ENCODE measurements at places on chromosomes 3 and 15.
A peak's percentile ranks its signal among the peaks of the same experiment; 100 is the strongest.

DNA sequence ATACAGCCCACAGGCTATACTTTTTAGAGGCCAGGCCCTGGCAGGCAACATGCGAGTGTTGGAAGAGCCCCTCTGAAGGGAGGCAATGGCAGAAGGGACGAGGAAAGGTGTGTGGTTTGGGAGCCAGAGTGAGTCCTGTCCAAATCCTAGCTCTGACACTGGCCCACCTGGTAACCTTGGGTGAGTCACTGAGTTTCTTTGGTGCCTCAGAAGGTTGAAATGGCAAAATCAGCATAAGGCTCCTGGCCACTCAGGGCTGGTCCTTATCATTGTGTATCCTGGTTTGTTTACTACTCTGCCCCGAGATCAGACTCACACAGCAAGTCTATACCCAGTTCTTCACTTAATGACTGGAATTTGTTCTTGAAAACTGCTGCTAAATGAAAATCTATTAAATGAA is 71.4 kb upstream of the TLE3 start:
- no peak for DNase-seq

- no peak for DNase-seq
These were observed 64.0 kb downstream of the ST6GAL1 start for GRCh38 chr3:186994000-186994955.

DNA sequence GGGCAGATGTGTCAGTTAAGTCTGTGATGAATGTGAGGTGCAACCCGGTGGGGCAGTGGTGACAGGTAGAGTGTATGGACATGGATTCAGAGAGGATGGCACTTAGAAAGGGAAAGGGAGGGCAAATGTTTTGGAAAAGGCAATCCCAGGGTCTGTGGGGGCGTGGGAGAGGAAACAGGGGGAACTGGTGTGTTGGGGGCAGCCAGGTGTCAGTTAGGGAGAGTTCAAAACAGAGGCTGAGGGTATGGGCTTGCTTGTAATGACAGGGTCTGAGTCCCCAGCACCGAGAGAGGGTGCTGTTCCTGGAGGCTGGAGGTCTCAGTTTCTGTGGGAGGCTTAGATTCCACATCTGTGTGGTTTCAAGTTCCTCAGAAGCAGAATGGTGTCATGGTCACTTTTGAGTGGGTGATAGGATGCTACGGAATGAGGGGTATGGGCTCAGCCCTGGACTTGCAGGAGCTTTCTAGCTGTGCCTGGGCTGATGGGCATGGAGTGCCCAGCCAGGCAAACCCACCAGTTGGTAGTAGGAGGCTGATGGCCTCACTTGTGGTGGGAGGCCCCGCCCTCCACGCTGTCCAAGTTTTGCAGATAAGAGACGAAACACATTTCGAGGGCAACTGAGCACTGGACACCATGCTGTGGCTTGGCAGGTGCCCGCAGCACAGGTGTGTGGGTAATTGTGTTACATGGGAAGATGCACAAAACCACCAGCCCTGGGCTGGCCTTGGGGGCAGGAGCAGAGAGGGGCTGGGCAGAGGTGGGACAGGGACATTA is 209.4 kb downstream of the RPLP1 start:
- no peak for DNase-seq

- DNase-seq = no peak
These were observed 126.3 kb downstream of the DMXL2 start for GRCh38 chr15:51496246-51496645.

DNA sequence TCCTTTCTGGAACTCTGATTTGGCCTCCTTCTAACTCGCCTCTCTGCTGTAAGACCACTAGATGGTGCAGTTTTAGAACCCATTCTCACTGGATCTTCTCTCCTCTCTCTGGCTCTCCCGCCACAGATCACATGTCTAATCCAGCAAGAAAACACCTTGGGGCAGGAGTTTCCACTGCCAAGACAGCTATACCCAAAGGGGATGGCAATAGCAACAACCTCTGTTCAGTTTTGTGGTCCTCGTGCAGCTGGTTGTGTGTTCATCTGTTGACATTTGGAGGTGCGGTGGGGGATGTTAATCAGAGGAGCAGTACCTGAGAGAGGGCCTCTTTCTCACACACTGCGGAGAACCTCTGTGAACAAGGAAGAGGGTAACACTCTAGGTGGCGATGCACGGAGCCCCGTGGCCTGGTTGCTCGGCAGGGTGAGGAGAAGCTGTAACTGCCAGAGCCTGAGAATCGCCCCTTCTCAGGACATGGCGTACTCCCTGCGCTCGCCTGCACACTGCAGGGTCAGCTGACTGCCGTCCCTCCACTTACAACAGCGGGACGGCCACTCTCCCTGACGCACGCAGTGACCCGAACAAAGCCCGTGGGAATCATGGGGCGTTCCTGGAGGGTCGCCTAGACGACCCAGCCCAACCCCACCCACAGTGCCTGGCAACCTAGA is at the start of gene TEX55:
TSS of gene TEX55 (plus strand) at position 666 of the 668 bp plus-strand sequence. CDS start 25 bp downstream, outside the sequence.
- DNase-seq = no peak

GRCh38 chr15:80641384-80641783 is 53.7 kb upstream of the ABHD17C start:
- no peak for DNase-seq

DNA sequence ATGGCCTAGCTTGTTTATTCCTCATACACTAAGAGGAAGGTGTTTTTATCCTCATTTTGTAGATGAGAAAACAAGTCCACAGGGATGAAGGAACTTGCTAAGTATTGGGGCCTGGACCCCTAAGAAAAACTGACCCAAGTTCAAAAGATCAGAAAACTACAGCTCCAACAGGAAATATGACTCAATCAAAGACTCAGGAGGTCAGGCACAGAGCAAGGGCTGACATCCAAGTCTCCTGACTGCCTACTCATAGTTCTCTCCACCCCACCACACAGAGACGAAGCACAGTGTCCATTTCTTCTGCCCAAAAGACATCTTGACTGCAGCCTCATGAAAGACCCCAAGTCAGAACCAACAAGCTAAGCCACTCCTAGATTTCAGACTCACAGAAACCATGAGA is 26.9 kb upstream of the TPM1 start:
- no peak for DNase-seq

GRCh38 chr3:69738859-69739203 is 433 bp upstream of the MITF start:
- DNase-seq = no peak

- DNase-seq = no peak
These were observed 936.8 kb downstream of the EPHA3 start for GRCh38 chr3:90044084-90044816.

- DNase-seq = no peak
These were observed 943.2 kb downstream of the MCTP2 start for GRCh38 chr15:95174301-95175259.

DNA sequence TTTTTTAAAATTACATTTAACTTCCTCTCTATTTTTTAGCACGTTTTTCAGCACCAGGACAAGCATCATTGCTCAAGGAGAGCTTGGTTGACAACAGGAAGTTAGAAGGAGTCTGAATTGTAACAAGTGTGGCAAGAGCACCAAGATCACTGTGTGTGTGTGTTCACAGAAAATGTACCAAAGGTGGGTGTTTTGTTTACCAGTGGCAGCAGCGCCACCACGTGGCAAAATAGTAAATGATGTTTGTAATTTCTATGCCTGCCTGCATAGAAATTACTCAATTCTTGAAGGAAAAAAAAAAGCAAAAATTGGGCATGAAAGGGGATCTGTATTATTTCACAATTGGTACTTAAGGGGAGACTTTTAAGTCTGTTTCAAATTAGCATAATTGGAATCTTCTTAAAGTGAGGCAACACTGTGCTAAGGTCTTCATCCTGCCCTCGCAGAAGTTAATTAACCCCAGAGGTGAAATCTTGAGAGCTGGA is 7.4 kb upstream of the U2SURP start:
- peak; percentile 44 for DNase-seq

GRCh38 chr3:51501833-51502561 is 2.2 kb upstream of the DCAF1 start:
- DNase-seq = peak; percentile 70

- no peak for DNase-seq
These were observed 12.0 kb downstream of the TBC1D5 start for GRCh38 chr3:17730318-17730967.

DNA sequence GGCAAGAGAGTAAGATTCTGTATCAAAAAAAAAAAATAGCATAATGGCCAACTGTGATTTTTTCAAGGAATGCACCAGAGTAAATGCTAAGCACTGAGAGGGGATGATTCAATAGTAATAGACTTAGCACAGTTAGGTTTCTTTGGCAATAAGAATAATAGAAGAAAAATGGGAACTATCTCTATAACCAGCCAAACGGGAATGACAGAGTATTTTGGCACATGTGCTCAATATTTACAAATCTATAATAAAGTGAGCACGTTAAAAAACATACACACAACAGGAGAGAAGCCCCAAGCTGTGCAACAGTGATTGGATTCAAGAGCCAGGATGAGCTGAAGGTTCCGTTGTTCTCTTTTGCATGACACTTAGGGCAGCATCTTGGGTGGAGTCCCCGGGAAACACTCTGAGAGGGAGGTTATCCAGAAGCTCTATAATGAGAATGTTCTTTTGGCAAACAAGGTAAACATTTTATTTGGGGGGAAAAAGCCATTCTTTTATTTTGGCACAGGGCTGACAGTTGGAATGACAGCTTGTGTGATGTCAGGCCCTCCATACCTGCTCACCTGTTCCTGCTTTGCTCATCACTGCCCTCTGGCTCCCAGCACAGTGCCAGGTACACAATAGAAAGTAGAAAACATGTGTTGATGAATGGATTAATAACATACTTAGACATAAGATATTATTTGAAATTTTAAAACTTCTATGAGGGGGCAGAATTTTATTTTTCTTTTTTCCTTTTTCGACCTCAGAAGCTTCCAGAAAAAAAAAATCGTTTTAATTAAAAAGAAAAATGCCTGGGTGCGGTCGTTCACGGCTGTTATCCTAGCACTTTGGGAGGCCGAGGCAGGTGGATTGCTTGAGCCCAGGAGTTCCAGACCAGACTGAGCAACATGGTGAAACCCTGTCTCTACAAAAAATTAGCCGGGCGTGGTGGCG is 44.0 kb upstream of the MUC4 start:
- no peak for DNase-seq

- DNase-seq = no peak
These were observed 35.4 kb downstream of the BCL2L10 start for GRCh38 chr15:52076889-52077781.

- no peak for DNase-seq
These were observed 19.2 kb downstream of the RARRES1 start for GRCh38 chr3:158713094-158713499.

- DNase-seq = no peak
These were observed 26.9 kb upstream of the TJP1 start for GRCh38 chr15:29849218-29849617.

- no peak for DNase-seq
These were observed 30.0 kb upstream of the SLC6A1 start for GRCh38 chr3:10962481-10963036.

DNA sequence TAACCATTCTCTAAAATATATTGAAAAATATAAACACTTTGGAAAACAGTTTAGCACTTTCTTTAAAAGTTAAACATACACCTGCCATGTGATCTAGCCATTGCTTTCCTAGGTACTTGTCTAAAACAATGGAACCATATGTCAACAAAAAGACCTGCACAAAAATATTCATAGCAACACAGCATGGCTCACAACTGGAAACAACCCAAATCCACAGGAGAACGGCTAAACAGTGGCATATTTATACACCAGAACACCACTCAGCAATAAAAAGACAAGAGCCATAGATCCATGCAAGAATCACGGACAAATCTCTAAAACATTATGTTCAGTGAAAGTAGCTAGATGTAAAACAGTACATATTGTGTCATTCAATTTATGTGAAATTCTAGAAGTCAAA is 221.3 kb upstream of the UBE2E2 start:
- no peak for DNase-seq

DNA sequence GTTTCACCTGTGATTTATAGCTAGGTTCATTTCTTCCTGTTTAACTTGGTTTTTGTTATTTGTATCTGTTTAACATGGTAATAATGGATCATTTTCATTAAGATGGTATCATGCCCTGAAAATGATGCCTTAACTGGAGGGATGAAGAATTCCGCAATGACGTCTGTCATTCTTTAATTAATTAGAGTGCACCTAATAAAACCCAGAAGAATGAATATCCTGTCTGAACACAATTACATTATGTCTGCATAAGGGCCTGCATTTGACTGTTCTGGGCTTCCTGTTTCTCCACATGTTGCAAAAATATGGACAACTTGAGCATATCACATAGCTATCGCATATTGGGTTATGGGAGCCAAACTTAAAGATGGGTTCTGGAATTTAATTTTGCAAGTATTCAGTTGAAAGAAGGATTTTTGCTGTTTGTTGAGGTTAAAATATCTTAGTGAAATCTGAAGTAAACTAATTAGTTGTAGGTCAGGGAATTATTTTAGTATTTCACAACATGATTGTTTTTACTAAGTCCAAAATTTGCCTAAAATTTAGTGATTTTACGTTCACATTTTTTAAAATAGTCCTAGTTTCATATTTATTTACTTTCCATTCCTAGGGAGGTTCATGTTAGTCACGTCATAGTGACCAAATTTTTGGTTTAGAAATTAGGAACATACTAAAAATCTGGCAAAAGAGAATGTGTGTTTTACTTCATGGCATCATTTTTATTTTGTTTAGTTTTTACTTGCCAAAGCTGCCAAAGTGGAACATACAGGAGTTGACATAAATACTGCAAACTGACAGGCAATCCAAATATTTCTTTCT is 321.0 kb upstream of the TGFBR2 start:
- no peak for DNase-seq

- no peak for DNase-seq
These were observed 6.3 kb downstream of the CLK3 start for GRCh38 chr15:74621936-74622335.

- no peak for DNase-seq
These were observed 3.9 kb upstream of the CHSY1 start for GRCh38 chr15:101255615-101256241.

DNA sequence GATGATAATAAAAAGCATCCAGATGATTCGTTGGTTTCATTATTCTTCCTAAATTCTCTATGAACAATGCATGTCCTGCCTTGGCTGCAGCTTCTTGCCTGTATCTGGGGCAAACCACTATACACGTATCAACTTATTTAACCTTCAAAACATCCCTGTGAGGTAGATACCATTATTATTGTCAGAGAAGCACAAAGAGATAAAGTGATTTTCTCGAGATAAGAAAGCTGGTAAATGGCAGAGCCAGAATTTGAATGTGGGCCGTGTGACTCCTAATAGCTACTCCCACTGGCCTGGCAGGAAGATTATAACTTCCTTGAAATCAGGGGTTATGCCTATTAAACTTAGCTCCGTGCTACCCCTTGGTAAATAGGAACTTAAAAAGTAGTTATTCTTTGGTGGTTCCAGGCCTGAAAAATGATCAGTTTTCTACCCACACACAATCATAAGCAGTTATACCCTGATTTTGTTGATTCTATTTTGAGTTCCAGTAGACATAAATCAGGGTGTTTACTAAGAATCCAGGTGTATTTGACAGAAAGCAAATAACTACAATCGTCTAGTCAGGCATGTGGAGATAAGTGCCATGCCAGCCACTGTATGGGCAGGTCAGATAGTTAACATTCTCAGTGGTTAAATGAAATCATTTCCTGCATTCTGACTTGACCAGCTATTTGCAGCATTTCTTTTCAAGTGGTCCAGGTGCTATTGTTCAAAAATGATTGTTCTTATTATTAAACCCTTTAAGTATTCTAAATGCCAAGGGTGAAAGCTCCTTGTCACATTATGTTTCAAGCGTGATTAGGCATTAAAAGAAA is 99.2 kb upstream of the LRRN1 start:
- DNase-seq = no peak
